GM23338 (cell line): ENCODE measurements at places on chromosomes 3 and 15. TPM values are rescaled to one million over a fixed set of nuclear protein-coding genes. Genes with fewer than 3 reads are reported as not detected.

GRCh38 chr15:55270291-55270690 lies 19.3 kb downstream of the RAB27A start:
- DNase-seq: no peak

DNA sequence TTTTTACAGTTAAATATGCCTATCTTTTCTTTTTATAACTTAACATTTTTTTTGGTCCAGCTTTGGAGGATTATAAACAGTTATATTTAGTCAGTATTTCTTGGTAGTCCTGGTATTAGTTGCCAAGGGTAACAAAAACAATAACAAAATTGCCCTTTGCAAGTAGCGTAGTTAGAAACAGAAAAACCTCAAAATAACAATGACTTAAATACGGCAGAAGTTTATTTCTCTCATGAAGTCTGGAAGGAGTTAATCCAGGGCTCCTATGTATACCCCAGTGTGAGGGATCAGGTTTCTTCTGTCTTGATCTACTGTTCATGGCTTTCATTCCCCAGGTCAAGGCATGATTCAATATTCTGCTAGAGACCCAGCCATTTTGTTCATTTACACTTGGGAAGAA lies 14.1 kb upstream of the MYH15 start:
- no peak for DNase-seq

The HEG1 gene
- total RNA-seq: 8.8 and 17.0 TPM in 2 replicates

- DNase-seq: no peak
These were observed 217.5 kb upstream of the ROPN1 start for GRCh38 chr3:124209426-124209825.

The LMAN1L gene
- total RNA-seq: not detected in 2 replicates

The DPPA4 gene
- 806 and 878 TPM in 2 replicates for total RNA-seq

- peak; percentile 92 for DNase-seq
These were observed at the start of gene IGSF11 for GRCh38 chr3:119034256-119035013. IGSF11 (minus strand) TSS chr3:119034846; CDS start chr3:119034582, 264 bp downstream.

The TEX55 gene
- 0.17 and 0.27 TPM in 2 replicates for total RNA-seq

GRCh38 chr3:52402101-52402521 lies 42.8 kb downstream of the SEMA3G start:
- no peak for DNase-seq

The RTP3 gene
- total RNA-seq: 0.97 TPM in 1 of 2 replicates, not detected in the other

- DNase-seq: no peak
These were observed 31.2 kb upstream of the ADAMTS9 start for GRCh38 chr3:64718976-64719375.

The SAMMSON gene
- not detected in 2 replicates for total RNA-seq

The PKM gene
- total RNA-seq: 1,067 and 1,137 TPM in 2 replicates

- DNase-seq: no peak
These were observed 109.9 kb downstream of the IQSEC1 start for GRCh38 chr3:12963231-12963896.

The CCDC9B gene
- 0.97 and 1.2 TPM in 2 replicates for total RNA-seq

The GABRB3 gene
- total RNA-seq: 119 and 131 TPM in 2 replicates

The TRPM7 gene
- 38.3 and 41.0 TPM in 2 replicates for total RNA-seq

The EPHB1 gene
- total RNA-seq: 5.2 and 5.6 TPM in 2 replicates

- peak; percentile 52 for DNase-seq
These were observed at the start of gene PPM1L for GRCh38 chr3:160755776-160756304. PPM1L (plus strand) TSS chr3:160756231.

The BFSP2 gene
- not detected in 2 replicates for total RNA-seq

The SCG5 gene
- total RNA-seq: 48.1 and 49.2 TPM in 2 replicates

DNA sequence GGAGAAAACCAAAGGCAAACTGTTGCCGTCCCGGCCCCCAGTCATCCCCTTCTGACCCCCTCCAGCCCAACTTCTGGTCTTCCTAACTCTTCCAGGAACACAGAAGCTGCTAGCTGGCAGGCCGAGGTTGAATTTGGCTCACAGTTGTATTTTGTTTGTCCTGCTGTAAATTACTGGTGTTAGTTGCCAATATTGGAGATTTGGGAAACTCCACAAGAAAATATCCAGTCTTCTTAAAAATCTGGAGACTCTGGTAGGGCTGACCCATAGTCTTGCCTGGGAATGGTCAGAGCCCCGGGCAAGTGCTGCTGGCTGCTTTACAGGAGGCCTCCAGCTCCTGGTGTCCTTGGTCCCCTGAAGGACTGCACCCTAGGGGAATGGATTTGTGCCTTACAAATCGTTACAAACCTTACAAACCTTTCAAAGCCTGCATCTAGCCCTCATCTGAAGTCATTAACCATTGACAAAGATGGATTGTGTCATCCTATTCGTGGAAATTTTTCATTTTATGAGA lies 112.0 kb upstream of the MCTP2 start:
- peak; percentile 12 for DNase-seq

The SLC38A3 gene
- 0.28 and 3.0 TPM in 2 replicates for total RNA-seq

- DNase-seq: peak; percentile 37
These were observed 601.7 kb upstream of the ZNF717 start for GRCh38 chr3:76387000-76387399.

GRCh38 chr3:67688231-67688630 lies 33.8 kb upstream of the SUCLG2 start:
- no peak for DNase-seq

The PLA2G4F gene
- total RNA-seq: not detected in 2 replicates

DNA sequence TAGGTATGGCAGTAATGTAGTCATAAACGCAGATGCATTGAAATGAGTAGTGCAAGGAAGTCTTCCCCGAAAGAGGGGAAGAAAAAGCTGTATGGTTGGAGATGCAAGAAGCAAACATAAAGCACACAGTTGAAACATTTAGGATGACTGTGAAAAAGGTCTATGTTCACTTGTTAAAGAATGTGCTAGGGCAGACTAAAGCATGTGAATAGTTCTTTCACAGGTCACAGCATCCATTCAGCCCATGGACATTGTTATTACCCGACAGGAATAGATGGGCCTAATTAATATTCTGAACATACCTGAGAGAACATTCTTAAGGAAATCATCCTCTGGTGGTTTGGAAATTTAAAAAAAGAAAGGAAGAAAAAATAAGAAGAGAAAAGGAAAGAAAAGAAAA lies 595.2 kb downstream of the ZIC1 start:
- DNase-seq: peak; percentile 17

The RBM15B gene
- 51.7 and 57.9 TPM in 2 replicates for total RNA-seq

GRCh38 chr3:15477951-15478639 lies 43.4 kb downstream of the COLQ start:
- DNase-seq: no peak

DNA sequence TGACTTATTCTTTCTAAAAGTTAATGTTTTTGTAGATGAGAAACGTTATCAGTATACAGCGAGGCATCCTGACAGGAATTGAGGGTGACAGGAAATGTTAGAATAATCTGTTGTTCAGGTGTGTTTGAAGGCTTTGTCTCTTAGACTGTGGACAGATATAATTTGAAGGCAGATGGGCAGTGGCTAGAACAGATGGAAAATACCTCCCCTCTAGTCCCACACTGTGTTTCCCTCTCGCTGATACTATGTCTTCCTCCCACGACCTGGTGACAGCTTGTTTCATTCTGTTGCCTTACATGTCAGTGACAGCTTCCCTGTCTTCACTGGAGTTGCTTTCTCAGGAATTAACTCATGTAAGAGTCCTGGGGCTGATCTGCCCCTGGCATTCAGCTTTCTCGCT lies 125.3 kb downstream of the MYRIP start:
- no peak for DNase-seq

- no peak for DNase-seq
These were observed 657.0 kb upstream of the NAALADL2 start for GRCh38 chr3:174202116-174202515.

The NR1I2 gene
- total RNA-seq: 3.9 and 4.4 TPM in 2 replicates

The ARHGAP31 gene
- 4.2 and 4.3 TPM in 2 replicates for total RNA-seq

The RETNLB gene
- total RNA-seq: not detected in 2 replicates

- no peak for DNase-seq
These were observed 20.1 kb downstream of the GTF2E1 start for GRCh38 chr3:120762615-120763014.

DNA sequence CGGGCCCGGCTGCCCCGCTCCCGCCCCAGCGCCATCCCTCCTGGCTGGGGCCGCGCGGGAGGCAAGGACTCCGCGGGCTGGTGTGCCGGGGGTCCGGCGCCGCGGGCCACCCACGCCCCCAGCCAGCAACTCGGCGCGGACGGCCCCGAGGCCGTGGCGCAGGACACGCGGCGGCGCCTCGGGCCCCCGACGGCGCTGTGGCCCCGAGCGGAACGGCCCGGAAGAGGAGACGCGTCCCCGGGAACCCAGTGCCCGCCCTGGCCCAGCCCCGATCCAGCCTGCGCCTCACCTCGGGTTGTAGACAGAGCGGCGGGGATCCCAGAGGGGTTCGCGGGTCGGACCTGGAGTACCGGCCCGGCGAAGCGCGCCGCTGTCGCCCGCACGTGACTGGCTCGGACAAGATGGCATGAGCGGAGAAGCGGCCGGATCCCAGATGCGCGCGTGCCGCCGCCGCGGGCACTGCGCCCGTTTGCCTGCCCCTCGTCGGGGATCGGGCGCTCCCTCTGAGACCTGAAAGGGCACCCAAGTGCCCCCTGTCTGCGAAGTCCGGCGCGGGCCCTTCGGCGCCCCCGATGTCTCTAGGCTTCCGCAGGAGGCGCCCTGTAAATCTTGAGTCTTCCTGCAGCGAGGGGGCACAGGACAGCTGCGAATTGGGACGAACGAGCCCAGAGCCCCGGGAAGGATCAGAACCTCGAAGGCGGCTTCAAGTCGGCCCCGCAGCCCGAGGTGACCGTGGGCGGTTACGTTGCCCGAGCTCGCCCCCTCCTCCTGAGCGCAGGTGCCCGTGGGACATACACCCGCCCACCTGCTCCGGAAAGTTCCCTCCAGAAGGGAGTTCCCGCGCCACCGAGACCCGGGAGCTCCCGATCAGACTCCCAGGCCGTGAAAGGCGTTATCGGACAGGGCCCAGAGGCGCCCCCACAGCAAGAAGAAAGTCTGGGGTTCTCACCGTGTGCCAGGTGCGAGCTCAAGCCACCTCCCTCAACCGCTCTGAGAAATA lies 598 bp upstream of the SFMBT1 start:
- peak; percentile 91 for DNase-seq

DNA sequence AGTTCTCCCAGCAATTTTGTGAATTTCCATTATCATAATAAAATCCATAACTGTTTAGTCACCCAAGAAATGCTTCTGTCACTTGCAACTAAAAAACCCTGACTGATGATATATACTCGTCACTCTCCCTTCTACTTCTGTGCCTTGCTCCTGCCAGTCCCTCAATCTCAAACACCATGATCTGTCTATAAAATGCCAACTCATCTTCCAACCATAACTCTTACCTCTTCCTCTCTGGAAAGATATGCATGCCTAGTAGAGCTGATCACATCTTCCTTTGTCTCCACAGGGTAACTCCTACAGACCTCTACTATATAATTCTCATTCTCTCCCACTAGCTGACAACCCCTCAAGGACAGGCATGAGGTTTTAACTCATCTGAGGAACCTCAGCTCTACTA lies 5.2 kb upstream of the VEPH1 start:
- no peak for DNase-seq

The KCNAB1 gene
- 0.08 and 0.69 TPM in 2 replicates for total RNA-seq

DNA sequence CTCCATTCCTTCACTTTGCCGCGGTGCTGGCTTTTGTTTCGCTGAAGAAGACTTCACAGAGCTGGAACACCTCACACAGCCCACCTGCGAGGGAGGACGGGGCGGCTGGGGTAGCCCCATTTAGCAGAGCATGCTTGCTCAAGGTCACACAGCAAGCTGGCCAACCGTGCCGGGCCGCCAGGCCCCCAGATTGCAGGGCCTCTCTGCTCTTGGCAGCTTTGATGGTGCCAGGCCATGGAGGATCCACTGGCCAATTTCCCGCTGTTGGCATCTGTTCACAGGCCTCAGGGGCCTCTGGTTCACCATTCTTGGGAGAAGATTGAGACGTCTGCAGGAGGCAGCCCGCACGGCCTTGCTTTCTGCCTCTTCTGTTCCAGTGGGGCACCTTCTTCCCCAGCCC lies 77.9 kb upstream of the LINGO1 start:
- no peak for DNase-seq

DNA sequence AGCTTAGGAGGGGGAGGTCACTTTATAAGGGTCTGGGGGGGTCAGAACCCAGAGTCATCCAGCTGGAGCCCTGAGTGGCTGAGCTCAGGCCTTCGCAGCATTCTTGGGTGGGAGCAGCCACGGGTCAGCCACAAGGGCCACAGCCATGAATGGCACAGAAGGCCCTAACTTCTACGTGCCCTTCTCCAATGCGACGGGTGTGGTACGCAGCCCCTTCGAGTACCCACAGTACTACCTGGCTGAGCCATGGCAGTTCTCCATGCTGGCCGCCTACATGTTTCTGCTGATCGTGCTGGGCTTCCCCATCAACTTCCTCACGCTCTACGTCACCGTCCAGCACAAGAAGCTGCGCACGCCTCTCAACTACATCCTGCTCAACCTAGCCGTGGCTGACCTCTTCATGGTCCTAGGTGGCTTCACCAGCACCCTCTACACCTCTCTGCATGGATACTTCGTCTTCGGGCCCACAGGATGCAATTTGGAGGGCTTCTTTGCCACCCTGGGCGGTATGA lies at the start of gene RHO:
Gene RHO, plus strand, starts transcription at position 51 of the 512 bp plus-strand sequence. Its CDS starts 95 bp downstream, at position 146.
- no peak for DNase-seq

The HYAL1 gene
- 2.8 and 5.0 TPM in 2 replicates for total RNA-seq

The KBTBD8 gene
- 19.9 and 20.2 TPM in 2 replicates for total RNA-seq
